ENCODE measurements at places on chromosomes 6 and 20.
A peak's percentile ranks its signal among the peaks of the same experiment; 100 is the strongest.

DNA sequence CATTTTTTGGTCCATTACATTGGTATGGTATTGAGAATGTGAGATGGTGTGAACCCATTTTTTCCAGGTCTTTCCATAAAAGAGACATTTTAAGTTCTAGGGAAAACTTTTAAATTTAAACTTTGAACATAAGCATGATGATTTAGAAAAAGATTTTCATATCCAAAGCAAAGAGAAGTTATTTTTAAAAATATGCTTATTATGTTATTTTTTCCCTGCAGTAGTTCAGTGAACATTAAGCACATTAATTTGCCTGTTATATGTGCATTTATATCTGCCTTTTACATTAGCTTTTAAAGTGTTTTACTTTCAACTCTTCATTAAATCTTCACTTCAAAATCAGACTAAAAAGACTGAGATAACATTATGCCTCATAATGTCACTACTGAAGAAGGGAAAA is 116.7 kb downstream of the AHI1 start:
- DNase-seq: no peak

- DNase-seq: peak; percentile 42
These were observed 118.3 kb downstream of the SLX4IP start for GRCh38 chr20:10553326-10553984.

- DNase-seq: peak; percentile 71
These were observed 11.8 kb upstream of the GSTA1 start for GRCh38 chr6:52815167-52816092.

- no peak for DNase-seq
These were observed 258.1 kb downstream of the CLIC5 start for GRCh38 chr6:45757443-45758130.

DNA sequence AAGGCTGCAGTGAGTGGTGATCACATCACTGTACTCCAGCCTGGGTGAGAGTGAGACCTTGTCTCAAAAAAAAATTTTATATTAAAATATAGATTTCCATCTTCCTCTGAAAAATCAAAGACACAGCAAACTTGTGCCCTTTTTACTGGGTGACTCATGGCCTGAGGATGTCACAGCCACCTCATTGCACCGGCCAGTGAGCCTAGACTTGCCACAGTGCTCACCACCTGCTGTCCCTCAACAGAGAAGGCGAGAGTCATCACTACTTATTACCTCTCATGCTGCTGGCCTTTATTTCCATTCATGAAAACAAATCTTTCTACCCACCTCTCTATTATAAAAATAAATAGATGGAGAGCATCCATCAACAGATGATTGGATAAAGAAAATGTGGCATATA is 295.8 kb downstream of the PREX1 start:
- no peak for DNase-seq

DNA sequence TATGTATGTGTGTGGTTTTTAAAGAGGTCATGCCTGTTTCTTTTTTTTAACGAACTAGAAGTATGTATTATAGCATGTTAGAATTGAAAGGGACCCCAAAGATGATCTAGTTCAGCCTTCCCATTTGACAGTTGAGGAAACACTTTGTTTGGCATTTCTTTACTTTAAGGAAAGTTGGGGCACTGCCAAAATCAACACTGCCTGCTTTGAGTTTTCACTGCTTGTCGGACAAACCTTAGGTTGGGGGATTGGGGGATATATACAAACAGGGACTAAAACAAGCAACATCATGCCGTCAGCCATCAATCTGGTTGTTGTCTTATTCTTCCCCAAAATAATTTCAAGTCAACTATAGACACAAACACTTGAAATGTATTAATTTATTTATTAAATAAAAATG is 14.1 kb upstream of the CALHM6 start:
- no peak for DNase-seq

- no peak for DNase-seq
These were observed 1.8 kb upstream of the PEX7 start for GRCh38 chr6:136820561-136820960.

DNA sequence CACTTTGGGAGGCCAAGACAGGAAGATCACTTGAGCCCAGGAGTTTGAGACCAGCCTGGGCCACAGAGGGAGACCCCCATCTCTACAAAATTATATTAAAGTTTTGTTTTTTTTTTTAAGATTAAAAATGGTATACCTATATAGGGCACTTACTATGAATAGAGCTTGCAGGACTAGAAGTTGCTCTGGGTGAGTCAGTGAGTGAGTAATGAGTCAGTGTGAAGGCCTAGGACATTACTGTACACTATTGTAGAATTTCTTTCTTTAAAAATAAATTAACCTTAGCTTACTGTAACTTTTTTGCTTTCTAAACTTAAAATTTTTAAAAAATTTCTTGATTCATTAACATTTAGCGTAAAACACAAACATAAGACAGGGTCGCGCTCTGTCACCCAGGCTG is 29.7 kb downstream of the STK35 start:
- DNase-seq: no peak

GRCh38 chr20:3621111-3621510 is 42.1 kb downstream of the GFRA4 start:
- no peak for DNase-seq

DNA sequence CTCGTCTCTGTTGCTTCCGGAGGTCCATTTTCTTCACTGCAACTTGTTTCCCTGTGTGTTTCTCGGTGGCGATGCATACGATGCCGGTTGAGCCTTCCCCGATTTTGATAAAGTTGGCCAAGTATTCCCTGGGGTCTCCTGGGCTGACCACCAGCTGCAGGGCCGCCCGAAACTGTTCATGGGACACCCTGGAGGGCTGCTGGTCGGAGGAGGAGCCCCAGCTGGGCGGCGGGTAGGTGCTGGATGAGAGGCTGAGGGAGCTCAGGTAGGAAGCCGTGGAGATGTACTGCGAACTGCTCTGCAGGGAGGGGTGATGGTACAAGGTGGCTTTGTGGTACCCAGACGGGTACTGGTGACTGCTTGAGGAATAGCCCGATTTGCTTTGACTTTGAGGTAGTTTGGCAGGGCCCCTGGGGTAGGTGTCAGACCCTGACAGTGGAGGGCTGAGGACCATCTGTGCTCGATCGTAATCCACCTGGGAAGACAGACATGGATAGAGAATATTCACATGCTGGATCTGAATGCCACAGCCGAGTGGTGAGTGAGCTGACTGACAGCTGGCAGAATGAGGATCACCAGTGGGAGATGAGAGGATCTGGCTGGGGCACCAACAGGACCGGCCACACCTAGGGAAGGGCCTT is 51.6 kb downstream of the LAMP5 start:
- no peak for DNase-seq

DNA sequence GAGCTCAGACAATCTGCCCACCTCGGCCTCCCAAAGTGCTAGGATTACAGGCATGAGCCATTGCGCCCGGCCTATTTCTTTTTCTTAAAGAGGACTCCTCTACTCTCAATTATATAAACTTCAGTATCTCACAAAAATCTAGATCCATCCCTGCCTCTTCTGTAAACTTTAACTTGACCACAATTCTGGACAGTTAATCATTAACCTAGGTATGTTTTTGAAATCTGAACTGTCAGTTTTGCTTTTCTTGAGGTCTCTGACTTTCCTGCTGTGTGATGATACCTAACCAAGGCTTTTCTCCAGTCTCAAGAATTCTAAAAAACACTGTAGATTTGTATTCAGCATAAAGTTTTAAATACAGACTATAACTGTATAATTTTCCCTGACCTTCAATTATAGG is 388.2 kb upstream of the SYNCRIP start:
- no peak for DNase-seq

- DNase-seq: no peak
These were observed 83.5 kb downstream of the TNFAIP3 start for GRCh38 chr6:137950581-137950980.

DNA sequence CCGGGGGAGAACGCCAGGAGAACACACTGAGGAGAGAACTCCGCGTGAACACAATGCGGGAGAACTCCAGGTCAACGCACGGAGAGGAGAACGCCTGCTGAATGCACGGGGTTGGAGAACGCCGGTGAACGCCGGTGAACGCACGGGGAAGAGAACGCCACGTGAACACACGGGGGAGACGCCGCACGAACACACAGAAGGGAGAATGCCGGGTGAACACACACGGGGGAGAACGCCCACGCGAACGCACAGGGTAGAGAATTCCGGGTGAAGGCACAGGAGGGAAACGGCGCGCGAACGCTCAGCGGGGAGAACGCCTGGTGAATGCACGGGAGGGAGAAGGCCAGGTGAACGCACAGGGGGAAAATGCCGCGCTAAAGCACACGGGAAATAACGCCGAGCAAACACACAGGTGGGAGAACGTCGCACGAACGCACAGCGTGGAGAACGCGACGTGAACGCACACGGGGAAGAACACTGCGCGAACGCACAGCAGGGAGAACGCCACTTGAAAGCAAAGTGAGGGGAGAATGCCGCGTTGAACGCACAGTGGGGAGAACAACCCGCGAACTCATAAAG is 56.1 kb downstream of the RNASET2 start:
- no peak for DNase-seq

- no peak for DNase-seq
These were observed 78.6 kb upstream of the PLN start for GRCh38 chr6:118469468-118469867.

- no peak for DNase-seq
These were observed 14.1 kb downstream of the DYNLRB1 start for GRCh38 chr20:34530342-34530741.

DNA sequence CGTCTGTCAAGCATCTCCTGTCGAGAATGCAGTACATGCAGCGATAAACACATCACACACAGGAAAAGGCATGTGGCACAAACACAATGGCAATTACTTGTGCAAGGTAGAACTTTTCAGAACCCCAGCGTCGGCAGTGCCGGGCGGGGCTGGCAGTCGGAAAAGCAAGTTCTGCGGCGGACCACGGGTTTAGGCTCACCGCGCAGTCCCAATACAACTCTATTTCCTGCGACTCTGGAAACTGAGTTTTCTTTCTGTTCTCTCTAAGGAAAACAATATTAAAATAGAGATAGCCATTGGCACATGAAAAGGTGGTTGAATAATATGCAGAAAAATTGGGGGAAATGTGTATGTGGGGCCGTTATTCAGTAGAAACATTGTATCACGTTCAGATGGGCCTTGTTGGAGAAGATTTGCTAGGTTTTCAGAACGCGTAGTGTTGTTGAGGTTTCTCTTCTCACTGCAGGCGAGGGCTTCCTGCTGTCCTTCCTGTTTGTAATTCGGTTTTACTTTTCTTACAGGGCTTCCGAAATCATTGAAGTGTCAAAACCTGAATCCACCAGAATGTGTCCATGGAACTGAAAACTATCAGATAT is 369.5 kb downstream of the THBS2 start:
- DNase-seq: no peak

- DNase-seq: no peak
These were observed 137.3 kb downstream of the BTBD9 start for GRCh38 chr6:38502423-38502822.

- no peak for DNase-seq
These were observed 243.1 kb downstream of the ALDH8A1 start for GRCh38 chr6:134706806-134707205.

GRCh38 chr6:147642458-147642857 is 134.0 kb downstream of the SAMD5 start:
- no peak for DNase-seq

GRCh38 chr6:56961151-56961550 is 6.2 kb downstream of the BEND6 start:
- no peak for DNase-seq

DNA sequence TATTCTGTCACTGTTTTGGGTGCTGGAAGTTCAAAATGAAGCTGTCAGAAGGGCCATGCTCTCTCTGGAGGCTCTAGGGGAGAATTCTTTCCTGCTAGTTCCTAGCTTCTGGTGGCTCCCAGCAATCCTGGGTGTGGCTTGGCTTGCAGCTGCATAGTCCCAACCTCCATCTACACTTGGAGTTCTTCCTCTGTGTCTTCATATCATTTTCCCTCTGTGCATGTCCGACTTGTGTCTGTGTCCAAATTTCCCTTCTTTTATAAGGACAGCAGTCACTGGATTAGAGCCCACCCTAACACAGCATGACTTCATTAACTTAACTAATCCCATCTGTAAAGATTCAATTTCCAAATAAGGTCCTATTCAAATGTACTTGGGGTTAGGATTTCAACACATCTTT is 23.3 kb upstream of the ENPP1 start:
- no peak for DNase-seq

DNA sequence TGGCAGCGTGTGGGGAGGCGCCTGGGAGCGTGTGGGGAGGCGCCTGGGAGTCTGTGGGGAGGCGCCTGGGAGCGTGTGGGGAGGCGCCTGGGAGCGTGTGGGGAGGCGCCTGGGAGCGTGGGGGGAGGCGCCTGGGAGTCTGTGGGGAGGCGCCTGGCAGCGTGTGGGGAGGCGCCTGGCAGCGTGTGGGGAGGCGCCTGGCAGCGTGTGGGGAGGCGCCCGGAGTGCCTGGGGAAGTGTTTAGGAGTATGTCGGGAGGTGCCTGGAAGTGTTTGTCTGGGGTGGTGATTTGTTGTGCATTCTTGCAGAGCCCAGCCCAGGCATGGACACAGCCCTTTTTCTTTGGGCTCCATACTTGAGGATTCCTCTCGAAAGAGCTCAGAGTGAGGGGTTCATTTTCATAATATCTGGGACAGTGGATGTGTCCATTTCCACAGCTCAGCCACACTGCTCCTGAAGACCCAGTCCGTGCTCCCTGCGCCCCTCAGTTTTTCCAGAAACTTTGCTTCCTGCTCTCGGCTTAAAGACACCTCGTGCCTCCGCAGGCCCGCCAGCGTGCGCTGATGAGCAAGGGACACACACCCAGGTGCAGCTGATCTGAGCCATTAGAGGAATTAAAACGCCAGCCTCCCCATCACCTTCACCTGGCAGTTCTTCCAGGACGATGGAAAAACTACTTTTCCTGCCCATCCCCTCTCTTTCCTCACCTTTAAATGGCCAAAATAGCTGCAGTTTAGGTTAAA is 172.2 kb upstream of the THBS2 start:
- no peak for DNase-seq

DNA sequence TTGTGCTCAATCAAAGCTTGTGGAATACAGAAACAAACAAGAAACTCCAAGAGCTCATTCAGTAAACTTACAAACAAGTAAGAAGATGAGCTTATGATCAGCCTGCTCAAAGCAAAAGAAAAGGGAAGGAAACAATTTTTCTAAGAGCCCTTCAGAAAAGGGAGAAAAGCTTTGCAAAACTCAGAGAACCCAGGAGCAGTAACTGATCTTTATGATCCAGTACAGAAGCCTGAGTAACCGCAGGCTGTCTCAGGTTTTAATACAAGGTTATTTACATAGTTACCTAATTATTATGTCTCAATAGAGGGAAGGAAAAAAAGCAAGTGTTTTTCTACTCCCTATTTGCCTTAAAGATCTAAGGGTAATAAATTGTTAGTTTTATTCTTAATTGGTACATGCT is 226.5 kb downstream of the MAFB start:
- DNase-seq: no peak

Data from HEK293T (cell line).